ENCODE measurements at places on chromosomes 16 and 17. TPM values are rescaled to one million over a fixed set of nuclear protein-coding genes. Genes with fewer than 3 reads are reported as not detected.

SLFN11 gene
- 0.02 TPM for polyA plus RNA-seq

PRKAR1A gene
- 195 TPM for polyA plus RNA-seq

C17orf67 gene
- 1.6 TPM for polyA plus RNA-seq

SCGB1C2 gene
- polyA plus RNA-seq, result not detected

TBC1D3E gene
- not detected for polyA plus RNA-seq

ZSCAN10 gene
- not detected for polyA plus RNA-seq

SYCE1L gene
- polyA plus RNA-seq, result 3.5 TPM

PRSS33 gene
- polyA plus RNA-seq, result not detected
